PC-3 (cell line): ENCODE measurements at places on chromosomes 2 and 18. TPM values are rescaled to one million over a fixed set of nuclear protein-coding genes. Genes with fewer than 3 reads are reported as not detected.
A peak's percentile ranks its signal among the peaks of the same experiment; 100 is the strongest.

DNA sequence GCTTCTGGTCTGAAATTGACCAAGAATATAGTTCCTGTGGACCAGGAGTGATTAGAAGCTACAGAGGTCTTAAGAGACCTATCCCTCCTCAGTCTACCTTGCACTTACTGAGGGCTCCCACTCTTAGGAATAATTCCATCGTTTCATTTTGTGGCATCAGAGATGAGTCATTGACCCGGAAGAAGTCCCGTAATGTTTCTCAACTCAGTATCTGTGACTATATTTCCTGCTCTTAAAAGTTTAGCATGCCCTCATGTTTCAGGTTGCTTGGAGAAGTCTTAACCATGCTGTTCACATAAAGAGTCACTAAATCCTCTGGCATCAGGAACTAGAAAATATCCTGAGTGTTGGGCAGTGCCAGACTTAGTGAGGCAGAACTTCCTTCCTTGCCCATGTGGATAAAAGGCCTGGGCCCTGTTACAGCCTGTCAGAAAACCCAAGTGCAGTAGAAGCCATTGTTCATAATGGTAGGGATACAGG is at the start of gene IL36A:
IL36A (plus strand) TSS at position 430 of the 480 bp plus-strand sequence. CDS start 413 bp downstream, outside the sequence.
- DNase-seq: no peak

DNA sequence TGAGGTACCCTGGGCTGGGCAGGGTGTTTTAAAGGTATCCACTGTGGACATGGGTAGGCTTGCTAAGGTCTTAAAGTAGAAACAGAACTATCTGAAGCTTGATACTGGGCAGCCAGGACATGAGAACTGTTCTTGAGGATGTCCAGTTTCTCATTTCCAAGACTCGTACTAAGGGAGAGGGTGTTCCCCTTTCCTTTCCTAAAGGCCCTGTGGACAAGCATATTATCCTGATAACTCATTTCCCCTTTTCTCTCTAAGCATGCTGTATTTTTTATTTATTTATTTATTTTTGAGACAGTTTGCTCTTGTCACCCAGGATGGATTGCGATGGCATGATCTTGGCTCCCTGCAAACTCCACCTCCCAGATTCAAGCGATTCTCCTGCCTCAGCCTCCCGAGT is 273.6 kb downstream of the PRKCE start:
- no peak for DNase-seq

DNA sequence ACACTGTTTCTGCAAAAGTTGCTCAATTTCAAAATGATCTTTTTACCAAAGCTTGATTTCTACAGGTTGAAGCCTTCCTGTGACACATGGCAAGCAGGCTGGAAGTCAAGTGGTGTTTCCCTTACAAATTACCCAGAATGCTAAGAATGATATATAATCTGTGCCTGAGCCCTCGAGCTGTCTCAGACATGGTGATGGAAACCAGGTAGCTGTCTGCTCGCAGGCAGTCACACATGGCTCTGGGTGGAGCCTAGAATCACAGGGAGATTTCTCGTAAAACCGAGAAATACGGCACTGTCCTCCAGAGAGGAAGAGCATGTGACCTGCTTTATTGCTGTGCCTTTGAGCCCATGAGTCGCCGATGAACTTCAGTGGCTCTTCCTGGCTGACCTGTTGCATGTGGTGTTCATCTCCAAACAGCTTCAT is 392.9 kb downstream of the ZNF521 start:
- no peak for DNase-seq

- no peak for DNase-seq
Measured at GRCh38 chr2:179172894-179173293, 91.7 kb downstream of the SESTD1 start.

GRCh38 chr18:79203017-79203605 is 133.9 kb downstream of the ATP9B start:
- peak; percentile 93 for DNase-seq

DNA sequence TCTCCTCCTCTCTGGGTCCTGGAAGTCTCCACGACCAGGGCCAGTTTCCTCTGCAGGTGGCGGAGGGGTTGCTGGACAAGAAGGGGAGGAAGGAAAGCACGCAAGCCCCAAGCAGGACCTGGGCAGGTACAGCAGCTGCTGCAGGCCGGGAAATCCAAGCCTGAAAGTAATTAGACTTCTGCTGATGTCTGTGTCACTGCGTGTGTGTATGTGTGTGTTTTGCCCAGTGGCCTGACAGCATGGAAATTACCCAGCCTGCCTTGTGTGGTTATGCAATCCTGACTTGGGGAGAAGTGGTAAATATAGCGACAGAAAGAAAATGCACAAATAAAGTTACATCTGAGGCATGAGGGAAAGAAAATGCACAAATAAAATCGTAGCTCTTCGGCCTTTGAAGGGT is 121.8 kb upstream of the ZBTB14 start:
- DNase-seq: no peak

ANKRD30B gene
- total RNA-seq: 0.35 and 0.51 TPM in 2 replicates

SALL3 gene
- total RNA-seq: not detected in 2 replicates

- no peak for DNase-seq
Measured at GRCh38 chr18:74562775-74563174, 28.5 kb downstream of the CNDP1 start.

GBX2 gene
- 30.5 and 40.5 TPM in 2 replicates for total RNA-seq

EMILIN2 gene
- 17.1 and 24.5 TPM in 2 replicates for total RNA-seq

DNA sequence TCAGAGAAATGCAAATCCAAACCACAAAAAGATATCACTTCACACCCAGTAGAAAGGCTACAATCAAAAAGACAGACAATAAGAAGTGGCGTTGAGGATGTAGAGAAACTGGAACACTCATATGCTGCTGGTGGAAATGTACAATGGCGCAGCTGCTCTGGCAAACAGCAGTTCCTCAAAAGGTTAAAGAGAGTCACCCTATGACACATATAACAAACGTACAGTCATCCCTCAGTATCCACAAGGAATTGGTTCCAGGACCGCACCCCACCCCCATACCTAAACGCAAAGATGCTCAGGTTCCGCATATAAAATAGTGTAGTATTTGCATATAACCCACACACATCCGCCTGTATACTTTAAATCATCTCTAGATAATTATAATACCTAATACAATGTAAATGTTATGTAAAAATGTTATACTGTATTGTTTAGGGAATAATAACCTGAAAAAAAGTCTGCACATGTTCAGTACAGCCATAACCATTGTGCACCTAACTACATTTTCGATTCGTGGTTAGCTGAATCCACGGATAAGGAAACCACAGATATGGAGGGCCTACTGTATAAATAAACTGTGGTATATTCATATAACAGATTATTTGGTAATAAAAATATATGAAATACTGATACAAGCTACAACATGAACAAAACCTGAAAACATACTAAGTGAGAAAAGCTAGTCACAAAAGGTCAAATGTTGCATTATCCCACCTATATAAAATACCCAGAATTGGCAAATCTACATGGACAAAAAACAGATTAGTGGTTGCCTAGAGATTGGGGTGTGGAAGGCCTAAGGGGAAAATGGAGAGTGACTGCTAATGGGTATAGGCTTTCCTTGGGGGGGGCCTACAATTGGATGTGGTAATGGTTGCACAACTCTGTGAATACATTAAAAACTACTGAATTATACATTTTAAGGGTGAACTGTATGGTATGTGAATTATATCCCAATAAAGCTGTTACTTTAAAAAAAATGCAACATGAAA is 37.5 kb downstream of the UXS1 start:
- peak; percentile 93 for DNase-seq

GRCh38 chr18:13452388-13452811 is 233.8 kb downstream of the LDLRAD4 start:
- DNase-seq: peak; percentile 26

DNA sequence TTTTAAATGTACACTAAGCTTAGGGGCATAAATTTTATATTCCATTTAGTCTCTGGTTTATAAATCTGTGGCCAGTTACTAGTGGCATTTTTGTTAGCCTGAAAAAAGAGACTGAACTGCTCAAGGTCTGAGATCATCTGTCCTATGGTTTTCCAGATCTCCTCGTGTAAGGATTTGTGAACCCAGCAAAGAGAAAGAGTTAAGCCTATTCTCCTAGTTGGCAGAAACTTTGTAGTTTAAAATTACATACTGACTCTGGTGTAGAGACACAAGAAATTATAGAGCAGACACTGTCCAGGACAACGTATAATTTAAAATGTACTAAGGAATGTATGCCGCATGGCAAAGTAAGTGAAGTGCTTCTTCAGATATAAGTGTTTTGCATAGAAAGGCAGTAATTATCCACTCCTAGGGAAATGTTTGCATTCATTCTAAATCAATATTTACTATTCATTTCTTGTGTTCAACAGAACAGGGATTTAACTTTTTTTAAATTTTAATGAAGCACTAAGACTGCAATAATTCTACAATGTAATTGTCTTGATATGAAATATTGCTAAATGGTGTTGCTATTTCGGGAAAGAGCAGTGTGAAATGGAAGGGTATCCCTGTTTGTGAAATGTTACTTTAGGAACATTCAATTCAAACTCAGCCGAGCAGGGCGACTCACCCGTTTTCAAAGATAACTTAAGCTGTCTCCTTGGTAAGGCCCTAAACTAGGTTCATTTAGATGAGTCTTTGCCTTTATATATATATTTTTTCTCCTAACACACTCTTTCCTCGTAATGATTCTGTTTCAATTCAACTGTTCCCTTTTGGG is 508.4 kb upstream of the ZEB2 start:
- no peak for DNase-seq

DNA sequence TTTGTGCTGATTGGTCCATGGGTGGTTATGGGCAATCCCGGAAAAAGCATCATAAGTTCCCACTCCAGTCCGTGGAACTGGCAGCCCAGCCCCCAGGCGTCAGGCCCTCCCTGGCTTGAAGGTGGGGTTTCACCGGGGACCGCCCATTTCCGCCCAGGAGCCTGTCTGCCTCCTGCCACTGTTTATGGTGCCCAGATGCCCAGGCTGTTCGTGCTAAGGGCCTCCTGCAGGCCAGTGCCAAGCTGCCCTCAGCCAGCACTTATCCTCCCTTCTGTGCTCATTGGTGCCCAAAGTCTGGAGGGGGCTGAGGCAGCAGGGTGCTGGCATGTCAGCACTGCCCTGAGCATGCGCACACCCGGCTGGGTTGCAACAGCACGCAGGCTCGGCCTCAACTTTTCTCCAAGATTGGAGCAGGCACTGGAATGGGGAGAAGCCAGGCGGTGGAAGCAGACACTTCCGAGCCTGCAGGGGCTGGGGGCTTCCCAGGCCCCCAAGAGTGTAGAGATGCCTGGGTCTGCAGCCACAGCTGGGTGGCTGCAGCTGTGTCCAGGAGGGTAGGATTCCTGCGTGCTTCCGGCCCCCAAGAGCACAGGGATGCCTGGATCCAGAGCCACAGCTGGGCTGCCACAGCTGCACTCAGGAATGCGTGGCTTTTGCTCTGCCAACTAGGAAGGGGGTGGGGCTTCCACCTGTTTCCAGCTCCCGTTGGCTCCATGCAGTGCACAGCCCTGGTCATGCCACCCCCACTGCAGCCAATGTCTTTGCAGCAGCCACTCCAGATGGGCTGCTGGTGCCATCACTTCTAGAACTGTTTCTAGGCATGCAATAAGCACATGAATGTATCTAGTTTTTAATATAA is 74.0 kb downstream of the AGPS start:
- peak; percentile 7 for DNase-seq
